ENCODE measurements at places on chromosomes 7 and 10.
A peak's percentile ranks its signal among the peaks of the same experiment; 100 is the strongest.

GRCh38 chr10:60944058-60944909 is at the start of gene RHOBTB1:
RHOBTB1 (minus strand) TSS chr10:60944185; CDS start chr10:60911542, 32,643 bp downstream.
- DNase-seq, result no peak

GRCh38 chr7:159067576-159068487 is 76.8 kb downstream of the VIPR2 start:
- no peak for DNase-seq

DNA sequence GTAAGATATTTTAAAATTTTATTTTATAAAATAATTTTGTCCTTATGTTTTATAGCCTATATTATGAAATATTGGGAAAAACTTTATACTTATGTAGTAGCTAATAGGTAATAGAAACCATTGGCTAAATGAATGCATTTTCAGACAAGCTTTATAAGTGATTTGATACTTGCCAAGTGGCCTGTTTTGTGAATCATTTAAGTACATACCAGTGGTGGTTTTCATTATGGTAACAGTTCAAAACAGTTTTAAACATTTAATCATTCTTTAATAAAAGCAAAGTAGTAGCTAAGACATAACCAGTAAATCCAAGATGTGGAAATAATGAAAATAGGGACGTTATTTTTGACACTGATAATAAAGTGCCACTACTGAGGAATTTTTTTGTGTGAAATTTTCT is 182.2 kb downstream of the PHF14 start:
- no peak for DNase-seq

- no peak for DNase-seq
These were observed 57.5 kb downstream of the KLHDC10 start for GRCh38 chr7:130127821-130128317.

DNA sequence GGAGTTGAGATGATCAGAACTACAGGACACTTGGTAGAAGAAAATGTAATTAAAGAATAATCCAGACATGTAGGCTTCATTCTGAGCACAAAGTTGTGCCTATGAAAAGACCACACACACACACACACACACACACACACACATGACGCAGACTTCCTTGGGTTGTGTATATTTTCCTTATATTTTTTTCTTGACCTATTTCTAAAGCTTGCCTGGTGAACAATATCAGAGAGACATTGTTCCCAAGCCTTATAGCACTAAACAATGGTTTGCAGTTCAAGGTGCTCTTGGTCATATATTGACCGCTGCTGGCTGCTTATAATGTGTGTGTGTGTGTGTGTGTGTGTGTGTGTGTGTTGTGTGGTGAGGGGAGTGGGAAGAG is 202.7 kb downstream of the PRPF18 start:
- DNase-seq, result no peak

DNA sequence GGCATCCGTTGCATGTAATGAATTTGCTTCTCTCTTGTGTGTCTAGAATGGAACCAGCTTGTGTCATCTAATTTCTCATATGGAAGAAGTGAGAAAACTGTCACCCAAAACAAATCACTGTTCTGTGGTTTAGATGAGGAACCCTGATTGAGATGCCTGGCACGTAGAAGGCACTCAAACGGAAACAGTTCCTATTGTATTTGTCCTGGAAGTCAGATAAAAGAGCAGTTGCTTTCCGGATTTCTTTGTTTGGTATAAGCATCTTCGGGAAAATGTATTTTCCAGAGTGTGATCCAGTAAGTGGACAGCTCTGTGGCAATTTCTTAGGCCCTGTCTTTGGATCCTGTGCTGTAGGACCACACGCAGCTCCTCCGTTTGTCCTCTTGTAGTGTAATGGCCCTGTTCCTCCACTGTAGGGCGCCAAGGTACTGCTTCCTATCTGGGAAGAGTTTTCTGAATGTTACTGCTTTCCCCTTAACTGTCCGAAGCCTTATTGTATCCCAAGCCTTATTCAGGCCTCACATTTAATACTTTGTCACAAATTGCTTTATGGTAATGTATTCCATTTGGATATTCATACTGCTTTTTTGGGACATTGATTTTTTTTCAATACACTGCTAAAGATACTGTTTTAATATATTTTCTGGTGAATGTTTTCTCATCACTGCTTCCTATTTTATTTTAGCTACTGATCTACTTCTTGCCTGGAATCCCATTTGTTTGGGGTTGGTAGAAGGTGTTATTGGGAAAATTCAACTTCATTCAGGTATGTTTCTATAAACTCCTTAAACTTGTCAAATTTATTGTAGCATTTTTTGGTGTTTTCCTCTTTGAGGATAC is 24.8 kb downstream of the INPP5F start:
- peak; percentile 8 for DNase-seq

DNA sequence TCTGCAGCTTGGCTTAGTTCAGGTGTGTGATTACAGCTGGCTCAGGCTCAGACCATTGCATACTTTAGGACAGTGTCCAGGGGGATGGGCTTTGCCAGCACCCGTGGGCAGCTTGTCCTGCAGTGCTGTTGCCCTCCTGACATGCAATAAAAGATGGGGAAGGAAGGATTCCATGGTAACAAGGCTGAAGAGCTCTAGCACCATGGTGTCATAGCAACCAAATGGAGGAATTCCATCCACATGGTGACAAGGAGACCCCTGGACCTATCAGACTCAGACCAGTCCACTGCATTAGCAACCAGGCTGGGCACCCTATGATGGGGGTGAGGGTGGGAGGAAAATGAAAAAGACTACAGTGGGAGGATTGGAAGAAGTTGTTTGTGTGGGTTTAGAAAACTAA is 49.9 kb downstream of the SORCS3 start:
- DNase-seq, result no peak

DNA sequence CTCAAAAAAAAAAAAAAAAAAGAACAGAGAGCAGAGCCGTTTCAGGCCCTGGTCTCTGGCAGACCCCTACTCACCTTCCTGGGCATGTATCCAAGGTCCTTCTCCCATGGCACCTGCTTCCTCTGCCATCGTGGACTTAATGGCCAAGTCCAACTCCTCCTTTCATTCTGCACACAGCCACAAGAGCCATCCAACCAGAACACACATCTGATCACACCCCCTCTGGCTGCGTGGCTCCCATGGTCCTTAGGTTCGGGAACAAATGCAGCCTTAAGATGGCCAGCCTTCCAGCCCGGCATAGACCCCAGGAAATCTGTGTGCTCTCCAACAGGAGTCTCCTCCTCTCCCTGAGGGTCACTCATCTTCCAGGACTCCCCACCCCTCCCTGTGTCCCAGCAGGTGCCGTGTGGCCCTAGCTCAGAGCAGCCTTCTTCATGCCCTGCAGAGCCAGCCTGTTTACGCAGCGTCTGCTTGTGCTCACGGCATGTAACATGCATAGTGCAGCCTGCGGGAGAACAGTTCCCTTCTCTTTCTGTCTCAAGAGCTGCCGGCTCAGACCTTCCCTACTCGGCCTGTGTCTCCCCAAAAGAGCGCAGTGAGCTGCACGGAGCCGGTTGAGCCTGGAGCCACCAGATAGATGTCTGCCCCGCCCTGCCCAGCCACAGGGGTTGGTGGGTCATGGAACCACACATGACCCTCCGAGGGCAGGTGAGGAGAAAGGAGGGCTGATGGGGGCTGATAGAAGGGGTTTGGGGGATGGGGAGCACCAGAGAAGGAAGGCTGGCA is 157.3 kb downstream of the NRF1 start:
- DNase-seq, result no peak

DNA sequence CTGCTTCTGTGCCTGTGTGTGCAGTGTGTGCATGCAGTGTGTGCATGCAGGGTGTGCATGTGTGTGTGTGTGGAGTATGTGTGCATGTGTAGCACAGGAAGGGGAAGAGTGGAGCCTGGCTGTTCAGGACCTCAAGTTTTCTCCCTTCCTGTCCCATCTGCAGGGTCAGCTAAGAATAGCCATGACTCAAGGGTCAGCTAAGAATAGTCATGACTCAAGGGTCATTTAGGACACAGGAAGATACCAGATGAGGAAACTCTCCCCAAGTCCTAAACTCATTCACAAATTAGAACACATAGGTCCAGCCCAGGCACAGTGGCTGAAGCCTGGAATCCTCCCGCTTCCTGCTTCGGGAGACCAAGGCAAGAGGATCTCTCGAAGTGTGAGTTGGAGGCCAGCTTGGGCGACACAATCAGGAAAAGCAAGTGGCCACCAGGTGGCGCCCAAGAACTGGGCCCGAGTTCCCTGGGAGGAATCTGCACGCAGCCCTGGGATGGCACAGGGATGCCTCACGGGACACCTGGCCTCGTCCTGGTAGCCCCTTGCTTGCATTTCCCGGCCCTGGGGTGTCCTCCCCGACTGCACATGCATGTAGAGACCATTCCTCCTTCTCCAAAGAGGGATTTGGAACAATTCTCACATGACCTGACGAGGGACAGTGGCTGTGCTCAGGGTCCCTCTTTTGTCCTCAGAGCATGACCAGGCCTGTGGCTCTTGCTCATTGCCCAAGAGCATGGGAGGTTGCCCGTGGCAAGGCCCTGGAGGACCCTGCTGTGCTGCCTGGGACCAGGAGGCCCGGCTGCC is 21.4 kb upstream of the VOPP1 start:
- peak; percentile 66 for DNase-seq

- no peak for DNase-seq
These were observed 412.1 kb upstream of the CELF2 start for GRCh38 chr10:10605551-10606081.

DNA sequence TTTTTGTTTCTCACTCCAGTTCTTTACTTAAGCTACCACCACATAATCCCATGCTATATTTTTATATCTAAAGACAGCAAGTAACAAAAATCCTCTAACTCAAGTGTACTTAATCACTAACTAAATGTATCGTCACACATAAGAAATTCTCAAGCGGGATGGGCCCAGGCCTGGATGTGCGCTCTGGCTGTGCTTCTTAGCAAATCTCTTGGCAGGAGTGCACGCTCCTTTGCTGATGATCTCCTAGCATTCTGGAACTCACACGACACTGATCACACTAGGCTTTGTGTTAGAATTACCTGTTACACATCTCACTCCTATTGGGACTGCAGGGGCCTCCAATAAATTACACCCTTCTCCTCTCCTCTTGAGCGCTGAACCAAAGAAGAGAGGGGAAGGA is 46.7 kb upstream of the CALD1 start:
- no peak for DNase-seq

DNA sequence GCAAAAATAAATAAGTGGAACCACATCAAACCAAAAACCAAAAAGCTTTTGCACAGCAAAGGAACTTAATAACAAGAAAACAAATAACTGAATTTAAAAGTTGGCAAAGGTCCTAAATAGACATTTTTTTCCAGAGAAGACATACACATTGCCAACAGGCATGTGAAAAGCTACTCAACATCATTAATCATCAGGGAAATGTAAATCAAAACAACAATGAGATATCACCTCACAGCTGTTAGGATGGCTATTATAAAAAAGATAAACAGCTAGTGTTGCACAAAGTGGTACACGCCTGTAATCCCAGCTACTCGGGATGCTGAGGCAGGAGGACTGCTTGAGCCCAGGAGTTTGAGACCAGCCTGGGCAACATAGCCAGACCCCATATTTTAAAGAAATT is 2.2 kb upstream of the SUN3 start:
- DNase-seq, result no peak

GRCh38 chr10:12969951-12970350 is 31.6 kb downstream of the CCDC3 start:
- no peak for DNase-seq

DNA sequence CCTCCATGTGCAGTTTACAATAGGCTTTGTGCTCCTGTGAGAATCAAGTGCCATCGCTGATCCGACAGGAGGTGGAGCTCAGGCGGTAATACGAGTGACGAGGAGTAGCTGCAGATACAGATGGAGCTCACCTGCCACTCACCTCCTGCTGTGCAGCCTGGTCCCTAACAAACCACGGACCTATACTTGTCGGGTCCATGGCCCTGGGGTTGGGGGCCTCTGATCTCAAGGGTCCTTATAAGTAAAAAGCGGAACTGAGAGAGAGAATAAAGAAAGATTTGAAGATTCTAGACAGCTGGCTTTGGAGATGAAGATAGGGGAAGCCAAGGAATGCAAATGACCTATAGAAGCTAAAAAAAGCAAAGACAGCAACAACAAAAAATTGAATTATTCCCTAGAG is 130.6 kb downstream of the PLXDC2 start:
- no peak for DNase-seq

DNA sequence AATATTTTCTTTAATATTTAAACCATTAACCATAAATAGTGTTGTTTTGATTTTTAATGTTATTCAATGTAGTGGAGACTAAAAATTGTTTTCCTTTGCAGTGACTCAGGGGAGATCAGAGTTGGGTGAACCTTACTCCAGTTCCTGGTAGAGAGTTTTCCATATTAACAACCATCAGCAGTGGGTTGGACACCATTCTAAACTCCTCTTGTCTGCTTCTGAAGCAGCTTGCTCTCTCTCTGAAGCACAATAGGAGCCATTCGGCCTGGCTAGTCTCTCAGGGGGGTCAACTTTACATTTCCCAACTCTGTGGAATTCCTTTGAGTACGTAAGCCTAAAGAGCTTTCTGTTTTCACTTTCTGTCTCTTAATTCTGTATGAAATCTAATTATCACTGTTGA is 9.4 kb upstream of the NRG3 start:
- no peak for DNase-seq

DNA sequence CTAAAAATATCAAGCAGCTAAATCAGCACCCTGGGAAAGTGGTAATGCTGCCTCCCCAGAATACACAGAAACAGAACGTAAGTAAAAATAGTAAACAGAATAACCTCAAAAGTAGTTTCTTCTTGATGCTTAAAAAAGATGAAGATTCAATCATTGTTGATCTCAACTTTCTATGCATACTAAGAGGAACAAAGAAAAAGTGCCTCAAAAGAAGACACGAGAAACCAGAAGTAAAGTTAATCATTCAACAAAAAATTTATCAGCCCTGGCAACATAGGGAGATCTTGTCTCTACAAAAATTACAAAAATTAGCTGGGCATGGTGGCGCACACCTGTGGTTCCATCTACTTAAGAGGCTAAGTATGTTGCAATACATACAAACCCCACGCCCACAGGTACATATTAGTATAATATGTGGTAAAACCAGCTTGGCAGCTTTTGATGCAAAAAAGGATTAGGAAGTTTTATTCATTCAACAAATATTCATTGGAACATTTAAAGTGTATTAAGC is 153.7 kb downstream of the NRBF2 start:
- no peak for DNase-seq

DNA sequence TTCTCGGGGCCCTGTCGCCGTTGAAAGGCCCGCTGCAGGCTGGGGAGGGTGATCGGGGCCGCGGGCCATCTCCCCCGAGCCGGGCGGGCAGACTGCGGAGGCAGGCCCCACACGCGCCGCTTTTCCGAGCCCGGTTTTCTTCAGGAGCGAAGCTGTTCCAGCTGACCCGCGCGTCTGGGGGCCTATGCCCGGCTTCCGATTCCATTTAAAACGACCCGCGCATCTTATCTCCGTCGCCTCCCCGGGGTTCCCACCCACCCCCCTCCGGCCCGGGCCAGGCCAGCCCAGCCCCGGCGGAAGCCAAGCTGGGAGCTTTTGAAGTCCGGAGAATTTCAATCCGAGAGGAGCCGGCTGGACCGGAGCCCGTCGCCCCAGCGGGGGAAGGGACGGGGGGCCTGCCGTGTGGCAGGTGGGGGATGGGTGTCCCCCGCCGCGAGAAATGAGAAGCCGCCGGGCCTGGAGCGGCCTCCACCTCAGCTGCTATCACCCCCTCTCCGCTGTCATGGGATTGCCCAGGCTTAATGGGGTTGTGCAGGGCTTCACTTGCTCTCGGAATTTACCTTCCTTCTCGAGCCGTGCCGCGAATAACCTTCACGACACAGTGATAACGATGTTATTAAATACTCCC is 3.1 kb upstream of the EVX1 start:
- no peak for DNase-seq

- DNase-seq, result no peak
These were observed 698.5 kb downstream of the SUGCT start for GRCh38 chr7:40833191-40833887.
